ENCODE measurements at places on chromosomes 2 and 18.

GRCh38 chr2:221423210-221423804, 148.8 kb downstream of the EPHA4 start:
- DNase-seq, result no peak

DNA sequence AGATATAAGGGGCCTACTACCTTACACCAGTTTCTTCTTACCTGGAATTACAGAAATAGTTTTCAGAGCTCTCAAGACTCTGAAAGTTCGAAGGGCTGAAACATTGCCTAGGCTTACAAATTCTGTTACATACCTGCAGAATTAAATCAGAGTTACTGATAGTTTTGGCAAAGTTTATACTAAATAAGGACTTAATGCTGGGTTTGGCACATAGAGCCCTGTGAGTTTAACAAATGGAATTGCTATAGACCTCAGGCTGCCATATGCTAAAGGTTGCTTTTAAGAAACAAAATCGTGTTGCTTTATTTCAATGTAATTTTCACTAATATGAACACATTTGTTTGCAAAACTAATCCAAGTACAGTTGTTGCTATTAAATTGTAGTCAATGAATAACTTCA, 40.1 kb downstream of the SCN3A start:
- no peak for DNase-seq

- DNase-seq, result no peak
These were observed 433.7 kb downstream of the ZNF521 start for GRCh38 chr18:24918257-24918656.

- peak; percentile 40 for DNase-seq
These were observed 159.6 kb upstream of the SIX2 start for GRCh38 chr2:45168711-45169338.

- no peak for DNase-seq
These were observed 36.9 kb upstream of the ITM2C start for GRCh38 chr2:230827774-230828271.

DNA sequence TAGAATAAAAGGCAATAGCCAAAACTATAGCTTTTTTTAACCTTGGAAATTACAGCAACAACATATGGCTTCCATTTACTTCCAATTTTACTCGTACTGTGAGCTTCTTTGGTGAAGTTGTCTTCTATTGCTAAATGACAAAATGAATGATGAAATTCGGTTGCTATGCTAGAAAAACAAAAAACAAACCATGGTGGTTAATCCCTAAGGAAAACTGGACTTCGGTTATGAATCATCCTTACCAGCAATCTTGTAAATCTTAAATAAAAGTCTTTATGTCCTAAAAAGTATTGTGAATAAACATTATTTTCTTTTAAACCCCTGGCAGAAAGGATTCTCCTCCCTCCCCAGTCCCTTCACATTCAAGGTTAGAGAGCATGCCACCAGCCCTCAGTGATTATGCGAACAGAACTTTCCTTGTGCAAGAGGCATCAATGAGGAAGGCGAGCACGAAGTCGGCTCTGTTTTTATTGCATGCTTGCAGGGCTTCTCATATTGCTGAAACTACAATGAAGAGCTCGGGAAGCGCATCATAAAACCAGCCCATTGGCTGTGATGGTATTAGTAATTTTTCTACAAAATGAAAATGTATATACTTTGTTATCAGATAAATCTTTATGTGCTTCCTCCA, 62.9 kb downstream of the ZNF521 start:
- DNase-seq, result peak; percentile 67

DNA sequence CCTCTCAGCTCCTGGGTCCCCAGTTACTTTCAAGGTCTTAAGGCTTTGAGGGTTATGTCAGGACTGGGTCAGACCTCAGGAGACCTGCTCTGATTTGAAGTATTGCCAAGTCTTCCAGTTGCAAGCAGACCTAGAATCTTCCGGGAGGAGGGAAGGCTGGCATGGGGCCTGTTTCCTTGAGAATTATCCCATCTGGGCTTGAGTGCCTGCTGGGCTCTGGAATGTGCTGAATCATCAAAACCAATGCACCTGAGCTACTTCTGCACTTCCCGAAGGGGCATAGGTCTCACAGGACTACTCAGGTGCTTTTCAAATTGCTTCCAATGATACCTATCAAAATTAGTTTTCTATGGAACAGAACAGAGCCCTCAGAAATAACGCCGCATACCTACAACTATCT, 327.3 kb downstream of the XIRP2 start:
- DNase-seq, result no peak

- no peak for DNase-seq
These were observed 218.3 kb downstream of the HAUS1 start for GRCh38 chr18:46322411-46322891.

DNA sequence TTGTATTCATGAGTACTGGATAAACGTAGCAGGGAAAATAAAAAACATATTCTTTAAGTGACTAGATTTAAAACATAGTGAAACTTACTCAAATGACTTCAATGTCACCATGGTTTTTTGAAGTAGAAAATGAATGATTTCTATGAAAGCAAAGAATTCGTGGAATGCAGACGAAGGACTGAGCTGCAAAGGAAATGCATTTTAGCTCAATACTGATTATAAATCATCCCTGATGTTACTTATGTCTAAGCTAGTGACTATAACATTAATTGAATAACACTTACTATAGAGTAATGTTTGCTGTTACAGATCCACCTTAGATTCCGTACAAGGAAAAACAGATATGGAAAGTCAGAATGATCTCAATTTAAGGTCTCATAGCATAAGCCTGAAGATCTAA, 1257.7 kb upstream of the CDH2 start:
- peak; percentile 2 for DNase-seq

DNA sequence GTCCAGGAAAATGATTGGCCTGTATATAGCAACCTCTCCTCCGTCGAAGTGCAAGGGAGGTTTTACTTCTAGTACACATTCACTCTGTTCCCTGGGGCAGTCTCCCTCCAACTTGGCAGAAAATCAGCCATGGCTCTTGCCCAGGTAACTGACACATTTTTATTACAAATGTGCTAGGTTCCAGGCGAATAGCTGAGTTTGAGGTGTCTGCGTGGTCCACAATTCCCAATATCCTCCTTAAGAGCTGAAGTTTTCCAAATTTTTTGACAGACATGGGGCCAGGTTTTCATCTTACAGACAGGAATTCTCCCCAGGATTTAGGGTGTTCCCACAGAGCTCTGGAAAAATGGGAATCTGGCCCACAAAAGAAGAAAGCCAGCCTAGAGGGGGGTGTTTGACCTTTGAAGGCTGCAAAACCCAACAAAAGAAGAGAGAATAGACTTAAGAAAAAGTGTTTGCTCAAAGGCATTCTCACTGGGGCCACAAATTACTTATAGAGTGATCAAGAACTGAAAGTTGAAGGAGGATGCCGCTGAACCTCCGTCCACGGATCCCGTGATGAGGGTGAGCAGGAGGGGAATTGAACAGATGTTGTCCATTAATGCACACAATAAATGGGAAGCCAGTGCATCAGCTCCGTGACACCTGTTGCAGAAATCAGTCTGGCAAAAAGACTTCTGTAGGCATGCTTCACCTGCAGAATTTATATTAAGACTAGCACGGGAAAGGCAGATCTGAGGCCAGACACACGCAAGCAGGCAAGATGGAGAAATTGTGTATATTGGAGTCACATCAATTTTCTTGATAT, 242.3 kb upstream of the COPS8 start:
- no peak for DNase-seq

- DNase-seq, result no peak
These were observed 14.9 kb upstream of the UGT1A1 start for GRCh38 chr2:233745073-233745755.

- peak; percentile 33 for DNase-seq
These were observed 79.0 kb downstream of the SLC66A3 start for GRCh38 chr2:11234309-11234708.

Measured in GM03348 (cell line).